Foreskin keratinocyte (primary cell): ENCODE measurements at places on chromosomes 7 and 10.

GRCh38 chr10:132590094-132590751 lies 52.6 kb downstream of the INPP5A start:
- no peak for DNase-seq

GRCh38 chr10:88999625-89000024 lies 9.0 kb downstream of the FAS start:
- no peak for DNase-seq

- no peak for DNase-seq
These were observed 8.3 kb downstream of the FGF8 start for GRCh38 chr10:101767600-101767945.

GRCh38 chr10:20714979-20715378 lies 182.1 kb downstream of the NEBL start:
- peak; percentile 5 for DNase-seq

GRCh38 chr10:16182144-16182543 lies 254.7 kb upstream of the PTER start:
- no peak for DNase-seq

DNA sequence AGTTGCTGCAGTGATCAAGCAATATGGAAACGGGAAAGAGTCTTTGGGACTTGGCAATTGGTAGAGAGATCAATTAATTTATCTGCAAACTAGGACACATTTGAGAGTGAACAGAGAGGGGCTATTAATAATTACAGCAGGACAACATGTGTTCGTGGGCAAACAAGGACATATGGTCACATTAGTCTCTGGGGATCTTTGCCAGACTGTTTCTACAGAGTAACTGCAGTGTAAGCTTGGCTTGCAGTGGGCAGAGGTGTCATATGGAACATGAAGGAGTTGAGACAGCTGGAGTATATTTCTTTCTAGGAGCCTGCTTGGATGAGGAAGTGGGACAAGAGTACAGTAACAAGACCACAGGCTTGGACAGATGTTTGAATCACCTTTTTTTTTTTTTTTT lies 232.1 kb upstream of the LYZL1 start:
- no peak for DNase-seq

GRCh38 chr7:33926535-33926934 lies 21.2 kb downstream of the BMPER start:
- DNase-seq = no peak

DNA sequence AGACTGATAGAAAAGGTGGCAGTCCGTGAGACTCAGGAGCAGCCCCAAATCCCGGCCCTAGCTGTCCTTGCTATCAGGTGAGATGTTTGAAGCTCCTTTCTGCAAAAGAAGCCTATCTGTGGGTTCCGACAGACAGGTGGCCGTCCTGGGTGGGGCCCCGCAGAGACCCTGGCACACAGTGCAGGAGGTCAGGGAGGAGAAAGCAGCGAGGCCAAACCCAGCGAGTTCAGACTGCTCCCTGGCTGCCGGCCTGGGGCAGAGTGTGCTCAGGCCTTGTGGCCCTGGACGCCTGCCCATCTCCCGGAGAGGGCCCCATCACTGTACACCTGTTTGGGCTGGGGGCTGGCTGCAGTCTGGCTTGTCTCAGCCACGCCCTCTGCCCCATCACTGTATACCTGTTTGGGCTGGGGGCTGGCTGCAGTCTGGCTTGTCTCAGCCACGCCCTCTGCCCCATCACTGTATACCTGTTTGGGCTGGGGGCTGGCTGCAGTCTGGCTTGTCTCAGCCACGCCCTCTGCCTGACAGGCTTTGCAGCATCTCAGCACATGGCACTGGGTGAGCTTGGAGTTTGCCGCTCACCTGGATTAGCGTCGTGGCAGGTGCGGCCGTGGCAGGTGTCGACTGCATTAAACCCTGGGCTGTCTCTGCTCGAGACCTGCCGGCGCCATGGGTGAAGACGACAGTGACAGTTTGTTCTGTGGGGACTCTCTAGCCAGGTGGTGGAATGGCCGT lies 11.8 kb upstream of the PRKAR1B start:
- no peak for DNase-seq

DNA sequence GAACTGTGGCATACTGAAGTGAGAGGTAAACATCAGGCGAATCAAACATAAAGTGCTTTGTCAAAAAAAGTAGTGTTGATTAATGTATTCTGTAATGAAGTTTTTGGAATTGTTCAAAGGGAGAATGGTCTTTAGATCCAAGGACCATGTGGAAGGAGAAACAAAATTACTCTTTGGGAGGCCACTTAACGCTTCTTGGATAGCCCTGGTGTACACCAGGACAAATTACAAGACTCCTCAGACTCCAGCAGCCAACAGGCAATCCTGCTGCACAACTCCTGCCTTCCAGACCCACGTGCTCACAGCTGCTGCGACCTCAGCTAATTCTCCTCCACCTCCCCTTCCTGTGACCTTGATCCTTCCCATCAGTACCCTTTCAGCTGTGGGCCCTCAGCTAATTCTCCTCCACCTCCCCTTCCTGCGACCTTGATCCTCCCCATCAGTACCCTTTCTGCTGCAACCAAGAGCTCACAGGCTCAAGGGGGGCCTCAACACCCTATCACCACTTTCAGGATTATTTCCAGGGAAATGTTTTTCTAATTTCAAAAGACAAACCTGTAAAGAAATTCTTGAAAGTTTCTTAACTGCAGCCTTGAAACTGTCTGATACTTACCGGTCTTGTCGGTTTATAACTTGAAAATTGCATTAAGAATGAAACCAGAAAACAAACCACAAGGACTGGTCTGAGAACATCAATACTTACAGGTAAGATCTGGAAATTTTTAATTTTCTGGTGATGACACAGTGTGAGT lies 29.7 kb upstream of the DDC start:
- no peak for DNase-seq

DNA sequence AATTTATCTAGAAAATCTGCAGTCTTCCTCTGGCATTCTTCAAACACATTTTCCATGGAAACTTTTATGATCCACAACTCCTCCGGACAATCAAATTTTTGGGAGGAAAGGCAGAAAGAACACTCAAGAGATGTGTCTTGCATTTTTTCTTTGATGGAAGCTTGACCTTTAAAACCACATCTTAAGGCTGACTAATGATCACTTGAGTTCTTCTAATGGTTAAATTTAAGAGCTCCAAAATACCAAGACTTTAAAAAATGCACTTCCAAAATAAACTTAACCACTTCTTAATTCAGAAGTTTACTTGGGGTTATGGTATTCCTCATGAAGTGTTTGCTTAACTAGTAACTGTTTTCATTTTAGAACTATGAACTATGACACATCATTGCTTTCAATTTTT lies 43.3 kb downstream of the ETV1 start:
- no peak for DNase-seq
